Stimulated activated CD4-positive, alpha-beta T cell treated with anti-CD3 and anti-CD28 coated beads, Interleukin-1b, Interleukin-23, amount 100 ng/mL, for 4 hours (primary cell): ENCODE measurements at places on chromosomes 12 and 14.

DNA sequence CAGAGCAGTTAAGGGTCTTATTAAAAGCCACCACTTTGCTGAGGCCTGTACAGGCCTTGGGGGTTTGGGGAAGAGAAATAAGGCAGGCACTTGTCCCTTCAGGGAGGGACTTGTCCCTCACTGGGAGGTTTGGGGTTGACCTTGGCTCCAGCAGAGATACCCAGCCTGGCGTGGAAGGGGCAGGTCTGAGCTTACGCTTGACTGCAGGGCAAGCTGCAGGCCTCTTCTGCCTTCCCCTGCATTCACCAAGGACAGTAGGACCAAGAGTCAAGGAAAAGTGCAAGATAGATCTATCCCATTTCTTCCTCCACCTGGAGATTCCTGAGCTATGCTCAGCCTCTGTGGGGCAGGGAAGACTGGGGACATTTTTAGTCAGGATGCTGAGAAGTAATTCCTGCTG is 154.3 kb downstream of the SMOC1 start:
- no peak for DNase-seq

DNA sequence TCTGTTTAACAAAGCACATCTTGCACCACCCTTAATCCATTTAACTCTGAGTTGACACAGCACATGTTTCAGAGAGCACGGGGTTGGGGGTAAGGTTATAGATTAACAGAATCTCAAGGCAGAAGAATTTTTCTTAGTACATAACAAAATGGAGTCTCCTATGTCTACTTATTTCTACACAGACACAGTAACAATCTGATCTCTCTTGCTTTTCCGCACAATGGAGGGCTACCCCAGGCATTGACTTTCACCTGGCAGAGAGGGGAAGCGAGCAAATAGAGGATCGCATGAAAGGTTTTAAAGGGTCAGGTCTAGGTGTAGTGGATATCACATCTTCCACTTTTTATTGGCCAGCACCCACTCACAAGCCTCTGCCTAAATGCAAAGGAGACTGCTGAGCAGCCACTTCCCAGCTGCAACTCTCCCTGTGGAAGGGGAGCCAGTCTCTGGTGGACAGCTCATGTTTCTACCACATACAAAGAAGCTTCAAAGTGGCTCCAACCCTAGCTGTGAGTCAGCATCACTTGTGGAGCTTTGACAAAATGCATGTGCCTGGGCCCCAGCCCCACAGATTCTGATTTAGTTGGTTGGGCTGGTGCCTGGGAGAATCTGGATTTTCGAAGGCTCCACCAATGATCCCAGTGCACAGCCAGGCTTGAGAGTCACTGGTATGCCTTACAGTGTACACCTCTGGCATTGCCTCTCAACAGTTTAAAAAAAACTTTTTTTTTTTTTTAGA is 7.2 kb upstream of the FNTB start:
- DNase-seq: no peak

GRCh38 chr14:100902295-100903133 is 1.0 kb downstream of the RTL1 start:
- no peak for DNase-seq

DNA sequence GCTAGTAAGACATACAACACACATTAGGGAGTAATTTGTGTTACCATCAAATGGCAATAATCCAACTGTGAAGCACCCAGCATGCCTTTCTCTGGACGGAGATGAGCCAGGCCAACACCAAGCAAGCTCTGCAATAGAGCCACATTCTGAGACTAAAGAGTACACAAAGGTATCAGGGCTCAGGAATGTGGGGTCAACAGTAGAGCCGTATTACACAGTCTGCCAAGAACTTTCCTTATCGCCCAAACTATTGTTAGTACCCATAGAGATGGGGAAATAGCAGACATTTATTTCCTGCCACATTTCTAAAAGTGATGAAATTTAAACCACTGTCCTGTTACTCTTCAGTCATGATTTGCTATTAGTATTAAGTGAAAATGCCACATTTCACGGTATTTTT is 113.7 kb downstream of the BMP4 start:
- no peak for DNase-seq

- no peak for DNase-seq
These were observed 43.7 kb downstream of the TRHDE start for GRCh38 chr12:72315858-72316257.

- DNase-seq: no peak
These were observed 20.3 kb upstream of the SYCP3 start for GRCh38 chr12:101759396-101760047.

DNA sequence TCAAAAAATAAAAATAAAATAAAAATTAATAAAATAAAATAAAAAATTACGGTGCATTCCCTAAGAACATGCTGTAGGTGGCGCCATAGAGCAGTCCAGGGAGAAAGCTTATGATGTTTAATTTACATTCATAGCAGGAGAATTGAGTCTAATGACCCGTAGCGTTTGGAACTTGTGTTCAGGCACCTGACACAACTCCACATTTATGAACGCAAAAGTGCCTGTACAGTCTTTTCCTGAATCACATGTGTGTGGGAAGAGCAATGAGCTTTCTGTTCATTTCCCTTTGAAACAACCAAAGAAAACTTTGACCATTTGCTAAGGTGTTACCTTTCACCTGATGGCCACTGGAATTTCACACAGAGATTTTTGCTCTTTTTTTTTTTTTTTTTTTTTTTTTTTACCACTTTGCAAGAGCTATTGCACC is 60.6 kb upstream of the KCNA1 start:
- no peak for DNase-seq

DNA sequence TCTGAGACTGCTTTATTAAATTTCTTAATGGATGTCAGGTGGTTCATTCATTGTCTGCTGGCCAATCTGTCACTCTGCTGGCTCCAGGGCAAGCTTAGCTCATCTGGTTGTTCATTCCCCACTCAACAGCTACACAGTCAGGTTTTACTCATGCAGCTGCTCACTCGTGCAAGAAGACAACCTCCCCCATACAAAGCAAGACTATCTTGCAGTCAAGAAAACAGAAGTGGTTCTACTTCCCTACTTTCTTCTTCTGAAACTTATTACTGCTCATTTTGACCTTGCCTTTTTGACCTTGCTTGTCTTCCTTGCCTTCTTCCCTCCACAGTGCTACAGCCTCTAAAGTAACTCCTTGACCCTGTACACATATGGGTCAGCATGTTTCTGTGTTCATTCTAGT is 277.9 kb downstream of the SSPN start:
- DNase-seq: no peak

GRCh38 chr12:30345744-30346471 is 349.8 kb downstream of the IPO8 start:
- no peak for DNase-seq

DNA sequence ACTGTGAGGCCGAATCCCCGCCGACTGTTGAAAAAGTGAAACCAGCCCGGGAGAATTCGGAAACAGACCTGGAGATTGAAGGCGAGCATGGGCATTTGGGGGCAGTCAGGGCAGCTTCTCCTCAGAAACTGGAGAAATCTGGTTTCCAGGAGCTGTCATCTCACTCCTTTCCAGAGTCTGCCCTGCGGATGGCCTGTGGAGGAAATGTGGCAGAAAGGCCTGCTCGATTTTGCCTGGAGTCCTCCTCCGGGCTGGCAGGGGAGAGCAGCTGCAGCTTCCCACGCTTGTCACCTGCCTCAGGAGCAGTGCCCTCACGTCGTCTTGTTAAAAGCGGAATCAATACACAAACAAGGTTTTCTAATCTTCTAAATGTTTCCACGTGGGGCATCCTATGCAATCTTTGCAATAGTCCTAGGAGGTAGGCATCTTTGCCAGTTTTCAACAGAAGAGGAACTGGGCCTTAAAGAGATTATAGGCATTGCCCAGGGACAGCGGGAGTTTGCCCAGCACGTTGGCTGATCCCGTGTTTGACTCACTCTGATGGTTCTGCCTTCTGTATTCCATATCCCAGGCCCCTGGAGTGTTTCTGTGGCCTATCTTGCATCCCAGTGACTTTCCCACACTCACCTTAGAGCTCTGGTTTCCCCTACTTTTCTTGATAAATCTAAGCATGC is 2.3 kb downstream of the LRRC74A start:
- no peak for DNase-seq

GRCh38 chr12:94309373-94309772 is 150.3 kb downstream of the CEP83 start:
- DNase-seq: no peak

DNA sequence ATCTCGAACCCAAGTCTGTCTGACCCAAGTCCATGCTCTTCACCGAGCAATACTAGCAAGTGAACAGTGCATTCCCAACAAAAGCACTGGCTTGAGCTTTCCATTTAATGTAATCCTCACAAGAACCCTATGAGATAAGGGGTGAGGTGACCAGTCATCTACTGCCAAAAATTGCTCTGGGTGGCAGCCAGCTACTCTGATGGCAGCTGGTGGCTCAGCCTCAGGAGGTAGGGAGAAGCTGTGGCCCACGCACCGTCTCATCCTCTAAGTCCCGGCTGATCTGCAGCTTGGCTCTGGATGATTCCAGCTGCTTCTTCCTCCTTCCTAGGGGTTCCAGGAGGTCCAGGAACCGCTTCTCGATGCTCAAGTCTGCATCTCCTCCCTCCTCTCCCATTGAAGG is 75.2 kb downstream of the PLEKHG3 start:
- no peak for DNase-seq

GRCh38 chr14:66037361-66037760 is 448.8 kb upstream of the CCDC196 start:
- no peak for DNase-seq

DNA sequence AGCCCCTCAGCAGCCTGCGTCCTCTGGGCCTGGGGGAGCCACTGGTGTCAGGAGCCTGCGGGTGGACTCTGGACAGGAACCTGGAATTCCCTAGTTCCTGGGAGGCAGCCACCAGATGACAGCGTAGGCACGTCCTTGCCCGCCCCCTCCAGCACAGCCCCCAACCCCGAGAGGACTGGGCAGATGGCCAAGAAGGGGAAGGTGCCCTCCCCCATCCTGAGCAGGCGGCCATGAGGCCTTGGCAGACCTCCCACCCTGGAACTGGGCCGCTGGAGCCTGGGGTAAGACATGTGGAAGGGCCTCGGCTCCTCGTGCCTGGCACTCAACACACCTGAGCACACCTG is 60.4 kb upstream of the FBRSL1 start:
- DNase-seq: no peak

- peak; percentile 40 for DNase-seq
These were observed 17.4 kb upstream of the B4GALNT3 start for GRCh38 chr12:442235-442884.

GRCh38 chr12:17949558-17950141 is 140.3 kb downstream of the RERGL start:
- DNase-seq: no peak

GRCh38 chr12:67472539-67472938 is 176.0 kb upstream of the DYRK2 start:
- no peak for DNase-seq

- DNase-seq: no peak
These were observed 48.7 kb upstream of the WSCD2 start for GRCh38 chr12:108080363-108080762.

DNA sequence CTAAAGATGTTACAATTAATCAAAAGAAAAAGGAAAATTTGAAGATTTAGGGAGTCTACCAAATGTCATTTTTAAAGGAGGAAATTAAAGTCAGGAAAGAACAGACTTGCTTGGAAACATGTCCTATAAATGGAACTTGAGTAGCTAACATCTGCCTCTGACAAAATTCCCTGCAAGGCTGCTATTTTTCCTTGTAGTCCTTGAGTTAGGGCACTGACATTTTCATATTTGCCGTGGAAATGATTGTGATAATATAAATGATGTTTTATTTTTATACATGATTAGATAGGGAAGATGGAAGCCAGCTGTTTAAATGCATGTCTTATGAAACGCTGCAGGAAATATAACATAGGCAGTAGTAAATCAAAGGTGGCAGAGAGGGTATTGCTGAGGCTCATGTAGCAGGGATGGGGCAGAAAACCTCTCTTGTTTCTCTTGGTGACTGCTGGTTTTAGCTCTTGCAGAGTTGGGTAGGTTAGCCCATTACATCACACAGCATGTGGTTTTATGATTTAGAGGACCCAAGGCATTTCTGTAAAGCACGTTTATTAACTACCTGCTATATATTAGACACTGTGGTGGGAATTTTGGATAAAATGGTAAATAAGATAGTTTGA is 21.7 kb downstream of the NUBPL start:
- DNase-seq: no peak

GRCh38 chr12:45727980-45728629 is 1.4 kb upstream of the ARID2 start:
- no peak for DNase-seq

GRCh38 chr12:92547420-92547819 is 155.4 kb upstream of the PLEKHG7 start:
- DNase-seq: no peak

DNA sequence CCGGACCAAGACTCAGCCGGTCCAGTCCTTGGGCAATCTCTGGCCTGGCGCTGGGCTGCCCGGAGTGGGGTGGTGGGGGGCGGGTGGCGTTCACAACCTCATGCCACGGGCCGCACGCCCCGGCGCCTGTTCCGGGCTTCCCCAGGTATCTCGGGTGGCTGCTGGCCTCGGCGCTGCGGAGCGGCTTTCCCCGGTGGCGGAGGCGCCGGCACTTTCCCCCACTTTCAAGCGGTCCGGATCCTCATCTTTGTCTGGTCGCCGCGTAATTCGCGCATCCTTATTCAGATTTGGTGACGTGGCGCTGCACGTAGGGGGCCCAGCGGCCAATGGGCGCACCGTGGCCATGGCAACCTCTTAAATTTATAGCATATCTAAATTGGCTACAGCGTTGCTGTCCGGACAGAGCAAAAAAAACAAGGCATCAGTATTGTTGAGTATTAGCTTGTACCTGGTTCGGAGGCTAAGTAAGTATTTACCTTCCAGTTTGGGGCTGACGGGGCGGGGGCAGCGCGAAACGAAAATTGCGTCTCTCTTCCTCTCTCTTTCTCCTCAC is at the start of gene LHX5:
TSS of gene LHX5 (minus strand) at position 253 of the 553 bp plus-strand sequence. CDS start 373 bp downstream, outside the sequence.
- DNase-seq: no peak

- no peak for DNase-seq
These were observed 24.9 kb downstream of the DGLUCY start for GRCh38 chr14:91138511-91139359.

- DNase-seq: no peak
These were observed 218.4 kb downstream of the BCAT1 start for GRCh38 chr12:24730489-24730896.

GRCh38 chr14:81414123-81414522 is 14.0 kb upstream of the STON2 start:
- DNase-seq: no peak

- DNase-seq: no peak
These were observed 45.5 kb upstream of the TMEM263 start for GRCh38 chr12:106910202-106910601.

DNA sequence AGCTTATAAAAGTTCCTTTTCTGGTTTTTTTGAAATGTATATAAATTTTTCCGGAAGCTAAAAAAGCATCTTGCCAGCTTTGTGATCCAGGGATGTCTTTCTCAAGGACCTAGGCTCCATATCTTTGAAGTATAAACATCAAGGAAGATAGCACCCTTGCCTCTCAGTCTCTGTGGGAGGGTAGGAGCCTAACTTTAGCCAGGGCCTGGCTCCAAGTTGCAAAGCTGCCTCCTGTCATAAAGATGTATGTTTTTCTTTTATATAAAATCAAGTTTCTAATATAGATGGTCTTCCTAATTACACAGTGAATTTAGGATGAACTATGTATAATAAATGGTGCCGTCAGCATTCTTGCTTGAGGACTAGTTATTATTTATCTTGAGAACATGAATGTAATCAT is 612.6 kb upstream of the USP15 start:
- no peak for DNase-seq

DNA sequence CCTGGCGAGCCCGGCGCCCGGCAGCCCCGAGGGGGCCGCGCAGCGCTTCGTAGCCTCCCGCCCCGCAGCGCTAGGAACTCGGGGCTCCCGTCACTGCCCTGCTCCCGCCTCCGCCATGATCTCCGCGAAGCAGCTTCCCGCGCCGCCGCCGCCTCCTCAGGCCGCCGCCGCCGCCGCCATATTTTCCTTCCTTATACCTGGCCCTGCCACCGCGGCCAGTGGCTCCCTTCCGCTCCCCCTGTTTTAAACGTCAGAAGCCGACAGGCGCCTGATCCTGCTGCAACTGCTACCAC is 286 bp downstream of the PPP4R3A start:
- DNase-seq: no peak
